LHCN-M2 (cell line): ENCODE measurements at places on chromosomes 1 and 21. TPM values are rescaled to one million over a fixed set of nuclear protein-coding genes. Genes with fewer than 3 reads are reported as not detected.
A peak's percentile ranks its signal among the peaks of the same experiment; 100 is the strongest.

GRCh38 chr1:229832695-229833094 lies 206.6 kb downstream of the URB2 start:
- DNase-seq, result no peak

DNA sequence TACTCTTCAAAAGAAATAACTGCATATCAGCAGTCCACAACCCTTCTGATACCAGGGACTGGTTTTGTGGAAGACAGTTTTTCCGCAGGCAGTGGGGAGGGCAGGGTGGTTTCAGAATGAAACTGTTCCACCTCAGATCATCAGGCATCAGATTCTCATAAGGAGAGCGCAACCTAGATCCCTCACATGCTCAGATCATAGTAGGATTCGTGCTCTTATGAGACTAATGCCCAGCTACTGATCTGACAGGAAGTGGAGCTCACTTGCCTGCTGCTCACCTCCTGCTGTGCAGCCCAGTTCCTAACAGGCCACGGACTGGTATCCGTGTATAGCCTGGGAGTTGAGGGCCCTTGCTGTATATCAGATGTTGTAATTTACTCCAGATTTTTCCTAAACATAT lies 11.5 kb downstream of the RO60 start:
- DNase-seq, result no peak

GRCh38 chr1:47351305-47351704 lies 17.7 kb downstream of the CMPK1 start:
- no peak for DNase-seq

DNA sequence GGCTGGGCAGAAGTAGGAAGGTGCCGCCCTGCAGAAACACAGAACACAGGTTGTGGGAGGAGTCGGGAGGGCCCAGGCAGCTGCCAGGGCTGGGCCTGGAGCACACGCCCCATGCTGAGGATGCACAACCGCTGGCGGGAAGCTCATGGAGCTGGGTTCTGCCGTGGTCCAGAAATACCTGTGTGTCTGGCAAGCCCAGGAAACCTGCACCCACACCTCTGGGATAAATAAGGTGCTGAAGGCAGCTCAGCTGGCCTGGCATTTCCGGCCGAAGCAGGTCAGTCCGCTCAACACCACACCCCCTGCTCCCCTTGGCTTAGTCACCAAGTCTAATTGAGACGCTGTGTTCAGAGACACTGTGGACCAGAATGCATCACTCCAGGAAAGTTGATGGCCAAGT lies 32.1 kb downstream of the CTNNBIP1 start:
- DNase-seq, result no peak

DNA sequence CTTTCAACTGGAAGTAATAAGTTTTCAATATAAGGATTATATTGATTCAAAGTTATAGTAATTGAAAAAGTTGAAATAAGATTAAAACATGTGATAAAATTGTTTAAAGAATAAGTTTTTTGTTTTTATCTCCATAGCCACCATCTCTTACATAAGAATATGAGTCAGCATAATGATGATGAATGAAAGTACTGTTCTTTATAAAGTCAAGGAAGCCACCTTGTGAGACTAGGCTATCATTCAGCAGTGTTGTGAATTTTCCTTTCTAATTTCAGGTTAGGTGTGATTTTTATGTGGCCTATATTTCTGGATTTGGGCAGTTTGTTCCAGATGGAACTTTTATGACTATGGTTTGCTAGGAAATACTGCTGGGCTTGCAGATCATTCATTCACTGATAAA lies 22.4 kb upstream of the ASB17 start:
- DNase-seq, result no peak

TDRD10 gene
- not detected in 2 replicates for total RNA-seq

- DNase-seq, result peak; percentile 33
These were observed 34.9 kb downstream of the UTP25 start for GRCh38 chr1:209862391-209863356.

GRCh38 chr1:184020855-184021254 lies 16.7 kb downstream of the COLGALT2 start:
- DNase-seq, result no peak

C8A gene
- not detected in 2 replicates for total RNA-seq

NOL9 gene
- 21.7 and 26.9 TPM in 2 replicates for total RNA-seq

NCAM2 gene
- total RNA-seq, result 0.40 and 0.51 TPM in 2 replicates

GRCh38 chr1:3101124-3101939 lies 32.3 kb downstream of the PRDM16 start:
- no peak for DNase-seq

GRCh38 chr1:217539510-217539909 lies 91.4 kb downstream of the GPATCH2 start:
- DNase-seq, result no peak

GRCh38 chr1:235074523-235075047 lies 54.1 kb downstream of the TOMM20 start:
- DNase-seq, result peak; percentile 54

SH3BGRL3 gene
- total RNA-seq, result 221 and 264 TPM in 2 replicates

TMCC2 gene
- 2.8 and 3.3 TPM in 2 replicates for total RNA-seq

DNA sequence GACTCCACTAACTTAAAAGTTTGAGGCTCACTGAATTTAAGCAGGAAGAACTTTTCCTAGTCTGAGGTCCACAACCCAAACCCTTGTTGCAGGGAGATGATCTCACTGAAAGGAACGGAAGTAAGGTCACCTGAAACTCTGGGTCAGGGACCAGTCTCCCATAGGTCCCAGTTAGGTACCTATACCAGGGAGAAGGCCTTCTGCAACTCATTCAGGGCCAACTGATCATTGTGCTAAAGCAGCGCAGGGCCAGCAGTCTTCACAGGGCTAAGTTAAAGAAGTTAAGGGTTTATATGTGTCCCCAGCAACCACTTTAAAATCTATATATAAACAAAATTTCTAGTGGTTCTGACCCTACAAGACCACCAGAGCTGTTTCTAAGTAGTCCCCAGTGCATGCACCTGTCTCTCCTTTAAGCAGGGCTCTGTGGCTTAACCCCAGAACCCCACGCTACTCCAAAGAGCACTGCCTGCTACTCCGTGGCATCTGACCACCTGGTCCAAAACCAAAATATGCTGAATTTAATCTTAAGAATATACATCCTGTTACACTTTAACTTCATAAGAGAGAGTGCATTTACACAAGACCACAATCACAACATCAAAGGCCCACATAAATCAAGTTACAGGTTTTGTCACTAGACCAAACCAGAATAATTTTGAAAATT lies 2.8 kb downstream of the SRSF10 start:
- no peak for DNase-seq

GRCh38 chr1:41679531-41679930 lies 195.0 kb upstream of the EDN2 start:
- DNase-seq, result no peak

DNA sequence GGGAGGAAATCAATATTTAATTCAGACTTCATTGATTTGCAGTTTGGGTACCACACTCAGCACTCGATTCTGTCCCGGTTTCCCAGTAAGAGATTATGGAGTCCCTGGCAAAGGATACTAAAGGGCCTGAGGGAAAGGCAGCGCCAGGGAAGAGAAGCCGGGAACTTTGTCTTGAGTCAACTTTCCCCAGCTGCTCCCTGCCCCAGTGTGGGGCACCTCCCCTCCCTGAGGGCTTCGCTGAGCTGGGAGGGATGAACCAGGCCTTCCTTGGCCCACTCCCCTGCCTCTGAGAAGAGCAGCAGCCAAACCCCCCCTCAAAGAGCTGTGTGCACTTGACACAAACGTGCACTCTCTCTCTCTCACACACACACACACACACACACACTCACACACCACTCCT lies 32.6 kb downstream of the OPTC start:
- DNase-seq, result no peak

DNA sequence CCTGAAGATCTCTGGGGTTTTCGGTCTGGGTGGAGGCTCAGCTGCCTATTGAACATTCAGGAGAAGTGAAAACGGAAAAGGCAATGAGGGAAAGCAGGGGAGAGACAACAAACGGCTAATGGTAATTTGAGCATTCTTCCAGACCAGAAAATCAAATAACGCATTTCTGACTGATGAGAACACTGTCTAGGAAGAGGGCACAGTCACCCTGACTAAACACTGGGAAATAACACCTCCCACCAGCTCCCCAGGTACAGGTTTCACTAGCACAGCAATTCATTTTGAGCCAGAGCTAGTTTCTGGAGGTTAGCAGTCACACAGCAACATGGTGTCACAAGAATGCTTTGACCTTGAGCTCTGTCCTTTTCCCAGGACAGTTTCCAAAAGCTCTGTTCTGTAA lies 21.1 kb downstream of the NCF2 start:
- peak; percentile 28 for DNase-seq

GRCh38 chr1:246221485-246222255 lies 285.4 kb downstream of the SMYD3 start:
- no peak for DNase-seq

AMY1B gene
- total RNA-seq, result not detected in 2 replicates

GRCh38 chr1:31371121-31371959 lies 1.5 kb downstream of the FABP3 start:
- no peak for DNase-seq

L1TD1 gene
- not detected in 2 replicates for total RNA-seq

- no peak for DNase-seq
These were observed 62.5 kb downstream of the PRKAB2 start for GRCh38 chr1:147109762-147110161.

DNA sequence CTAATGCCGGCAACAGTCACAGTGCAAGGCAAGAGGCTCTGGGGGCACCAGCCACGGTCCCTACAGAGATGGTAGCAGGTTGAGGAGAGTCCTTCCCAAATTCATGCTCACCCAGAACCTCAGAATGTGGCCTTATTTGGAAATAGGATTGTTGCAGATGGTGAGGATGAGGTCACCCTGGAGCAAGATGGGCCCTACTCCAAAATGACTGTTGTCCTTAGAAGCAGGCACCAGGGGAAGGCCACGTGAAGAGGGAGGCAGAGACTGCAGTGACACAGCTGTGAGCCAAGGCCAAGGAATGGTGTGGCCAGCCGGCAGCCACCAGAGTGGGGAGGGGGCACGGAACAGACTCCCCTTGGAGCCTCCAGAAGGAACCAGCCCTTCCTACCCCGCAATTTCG lies 70.8 kb upstream of the CLDN14 start:
- peak; percentile 6 for DNase-seq

DNA sequence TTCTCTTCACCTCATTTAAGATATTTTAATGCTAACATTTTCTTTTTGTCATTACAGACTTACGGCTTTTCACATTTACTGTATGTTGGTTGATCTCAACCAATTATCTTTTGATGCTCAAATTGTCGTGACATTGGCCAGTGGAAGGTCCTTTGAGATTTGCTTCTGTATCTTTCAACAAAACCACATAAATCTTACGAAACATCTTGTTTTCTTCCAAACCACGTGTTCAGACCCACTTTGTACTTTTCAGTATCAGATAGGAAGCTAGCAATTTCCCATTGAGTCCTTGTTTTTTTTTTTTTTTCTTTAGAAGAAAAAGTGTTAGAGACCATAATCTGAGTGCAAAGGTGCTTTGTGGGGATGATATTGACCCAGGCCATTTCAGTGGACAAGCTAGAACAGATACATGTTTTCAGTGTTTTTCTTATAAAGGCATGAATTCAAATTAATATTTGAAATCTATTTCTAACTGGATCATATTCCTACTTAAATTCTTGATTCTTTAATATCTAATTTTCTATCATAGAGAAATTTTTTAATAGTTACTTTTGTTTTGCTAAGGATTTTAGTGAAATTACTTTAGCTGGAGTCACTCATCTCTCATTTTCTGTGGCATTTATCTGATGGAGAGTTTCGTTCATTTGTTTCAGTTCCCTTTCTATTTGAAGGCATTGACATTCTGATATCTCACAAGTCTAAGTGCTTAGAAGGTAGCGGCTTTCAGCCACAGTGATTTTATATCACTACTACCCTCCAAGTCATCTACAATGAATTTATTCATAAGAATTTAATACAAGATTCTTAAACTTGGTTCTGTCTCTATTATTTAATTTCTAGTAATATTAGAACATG lies 26.7 kb downstream of the ATG4C start:
- DNase-seq, result peak; percentile 0

- DNase-seq, result no peak
These were observed 23.4 kb downstream of the TNR start for GRCh38 chr1:175720023-175720422.

GRCh38 chr1:200890818-200891773 lies 3.6 kb upstream of the INAVA start:
- DNase-seq, result peak; percentile 59

DNA sequence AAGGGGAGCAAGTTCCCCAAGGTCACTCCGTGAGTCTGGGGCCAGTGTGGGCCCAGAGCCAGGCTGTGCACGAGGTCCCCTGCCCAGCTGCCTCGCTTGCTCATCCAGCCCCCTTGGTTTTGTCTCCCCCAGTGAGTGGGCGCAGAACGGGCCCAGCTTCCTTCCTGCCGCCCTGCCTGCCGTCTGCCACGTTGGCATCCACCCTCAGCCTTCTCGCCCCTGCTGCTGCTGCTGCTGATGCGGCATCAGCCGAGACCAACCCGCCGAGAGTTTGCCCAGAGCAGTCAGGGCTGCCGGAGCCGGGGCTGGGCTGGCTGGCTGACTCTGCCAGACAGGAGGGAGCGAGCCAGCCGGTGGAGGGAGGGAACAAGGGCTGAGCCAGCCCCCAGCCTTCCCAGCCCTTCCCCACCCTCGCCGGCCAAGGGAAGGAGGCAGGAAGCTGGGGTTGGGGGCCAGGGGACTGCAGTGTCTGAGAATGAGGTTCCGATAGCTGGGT lies 31.4 kb upstream of the WASF2 start:
- DNase-seq, result no peak

DNA sequence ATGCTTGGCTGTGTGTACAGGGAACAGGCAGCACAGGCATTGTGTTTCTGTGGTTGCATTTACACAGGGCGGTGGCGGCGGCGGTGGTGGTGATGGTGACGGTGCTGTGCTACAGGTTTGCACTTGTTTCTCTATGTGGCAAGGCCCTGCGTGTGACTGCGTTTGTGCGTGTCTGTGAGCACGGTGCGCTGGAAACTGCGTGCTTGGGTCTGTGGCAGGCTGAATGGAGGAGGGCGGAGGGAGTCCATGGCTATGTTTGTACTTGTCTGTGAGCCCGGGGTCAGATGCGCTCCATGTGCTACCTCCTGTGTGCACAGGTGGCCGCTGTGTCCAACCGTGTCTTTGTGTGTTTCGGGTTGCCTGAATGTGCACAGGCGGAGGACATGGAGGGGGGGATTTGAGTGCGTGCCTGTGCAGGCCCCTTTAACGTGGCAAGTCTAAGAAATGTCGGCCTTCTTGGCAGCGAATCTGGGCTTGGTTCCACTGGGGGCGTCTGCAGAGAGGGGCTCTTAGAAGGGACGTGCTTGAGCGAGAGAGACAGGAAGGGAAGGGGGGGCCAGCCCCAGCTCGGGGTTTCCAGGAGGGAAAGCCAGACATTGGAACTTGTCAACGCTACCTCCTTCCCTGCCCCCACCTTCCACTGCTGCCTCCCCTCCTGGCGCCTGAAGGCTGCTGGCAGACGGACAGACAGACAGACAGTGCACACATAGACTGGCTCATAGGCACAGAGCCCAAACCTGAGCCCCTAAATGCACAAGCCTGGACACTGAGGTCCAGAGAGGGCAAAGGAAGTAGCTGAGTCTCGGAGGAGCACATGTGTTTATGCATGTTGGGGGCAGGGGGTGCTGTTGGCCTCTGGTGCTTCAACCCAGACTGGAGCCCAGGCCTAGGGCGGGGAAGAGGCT lies 32.7 kb upstream of the WASF2 start:
- peak; percentile 78 for DNase-seq

GRCh38 chr1:110087812-110088738 lies 17.6 kb upstream of the ALX3 start:
- peak; percentile 37 for DNase-seq

- no peak for DNase-seq
These were observed 129.2 kb downstream of the GLUL start for GRCh38 chr1:182262425-182262824.
